ENCODE measurements at places on chromosomes 13 and 19.

DNA sequence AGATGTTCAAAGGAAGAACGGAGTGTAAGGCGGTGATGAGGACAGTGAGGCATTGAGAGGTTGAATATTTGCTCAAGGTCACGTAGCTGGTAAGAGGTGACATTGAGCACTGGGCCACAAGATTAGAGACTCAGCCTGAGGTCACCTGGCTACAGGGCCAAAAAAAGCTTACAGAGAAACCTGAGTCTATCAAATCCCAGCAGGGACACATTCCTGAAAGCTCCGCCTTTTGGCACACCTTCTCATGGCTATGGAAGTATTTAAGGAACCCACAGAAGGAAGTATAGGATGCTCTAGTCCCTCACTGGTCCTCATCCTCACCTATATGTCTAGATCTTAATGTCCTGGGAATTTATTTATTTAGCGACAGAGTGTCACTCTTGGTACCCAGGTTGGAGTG is 17.4 kb downstream of the ZNF586 start:
- no peak for DNase-seq

GRCh38 chr13:48401480-48401879 is 11.4 kb downstream of the LPAR6 start:
- no peak for DNase-seq

GRCh38 chr13:101996954-101997353 is 404.9 kb downstream of the FGF14 start:
- DNase-seq: no peak

DNA sequence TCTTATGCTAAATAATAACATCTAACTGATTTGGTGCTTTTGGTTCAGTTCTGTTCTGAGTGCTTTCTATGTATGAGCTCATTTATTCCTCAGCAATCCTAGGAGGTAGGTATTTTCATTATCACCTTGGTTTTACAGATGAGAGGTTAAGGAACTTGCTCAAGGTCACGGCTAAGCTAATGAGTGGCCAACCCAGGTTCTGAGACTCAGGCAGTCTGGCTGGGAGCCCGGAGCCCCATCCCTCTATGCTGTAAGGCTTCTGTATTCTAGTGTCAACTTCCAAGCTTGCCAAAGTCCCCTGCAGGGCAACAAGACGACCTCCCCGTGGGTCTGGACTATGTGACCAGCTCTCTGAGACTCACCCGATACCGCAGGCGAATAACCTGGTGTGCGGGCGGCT is 60.5 kb downstream of the PARP4 start:
- no peak for DNase-seq

- no peak for DNase-seq
Measured at GRCh38 chr19:2294687-2295335, 12.8 kb upstream of the PEAK3 start.

GRCh38 chr13:57932061-57932460 is 300.5 kb downstream of the PCDH17 start:
- DNase-seq: no peak

- no peak for DNase-seq
Measured at GRCh38 chr13:33744589-33745369, 73.2 kb upstream of the RFC3 start.

DNA sequence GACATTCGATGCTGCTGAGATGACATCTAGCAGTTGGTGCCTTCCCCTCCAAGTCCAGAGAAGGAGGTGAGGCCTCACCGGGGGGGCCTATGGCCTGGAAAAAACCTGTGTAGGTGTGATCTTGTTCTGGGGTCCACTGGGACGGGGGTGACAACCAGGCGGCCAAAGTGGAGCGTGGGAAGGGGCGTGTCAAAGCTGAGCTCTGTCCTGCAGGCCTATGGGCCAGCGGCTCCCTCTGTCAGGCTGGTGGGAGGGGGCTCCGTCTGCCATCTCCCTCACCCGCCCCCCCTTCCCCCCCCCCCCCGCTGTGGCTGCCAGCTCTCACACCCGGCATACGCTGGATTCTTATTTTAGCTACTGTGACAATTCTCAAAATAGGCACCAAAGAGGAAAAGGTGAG is 56.7 kb upstream of the UQCRFS1 start:
- DNase-seq: no peak

DNA sequence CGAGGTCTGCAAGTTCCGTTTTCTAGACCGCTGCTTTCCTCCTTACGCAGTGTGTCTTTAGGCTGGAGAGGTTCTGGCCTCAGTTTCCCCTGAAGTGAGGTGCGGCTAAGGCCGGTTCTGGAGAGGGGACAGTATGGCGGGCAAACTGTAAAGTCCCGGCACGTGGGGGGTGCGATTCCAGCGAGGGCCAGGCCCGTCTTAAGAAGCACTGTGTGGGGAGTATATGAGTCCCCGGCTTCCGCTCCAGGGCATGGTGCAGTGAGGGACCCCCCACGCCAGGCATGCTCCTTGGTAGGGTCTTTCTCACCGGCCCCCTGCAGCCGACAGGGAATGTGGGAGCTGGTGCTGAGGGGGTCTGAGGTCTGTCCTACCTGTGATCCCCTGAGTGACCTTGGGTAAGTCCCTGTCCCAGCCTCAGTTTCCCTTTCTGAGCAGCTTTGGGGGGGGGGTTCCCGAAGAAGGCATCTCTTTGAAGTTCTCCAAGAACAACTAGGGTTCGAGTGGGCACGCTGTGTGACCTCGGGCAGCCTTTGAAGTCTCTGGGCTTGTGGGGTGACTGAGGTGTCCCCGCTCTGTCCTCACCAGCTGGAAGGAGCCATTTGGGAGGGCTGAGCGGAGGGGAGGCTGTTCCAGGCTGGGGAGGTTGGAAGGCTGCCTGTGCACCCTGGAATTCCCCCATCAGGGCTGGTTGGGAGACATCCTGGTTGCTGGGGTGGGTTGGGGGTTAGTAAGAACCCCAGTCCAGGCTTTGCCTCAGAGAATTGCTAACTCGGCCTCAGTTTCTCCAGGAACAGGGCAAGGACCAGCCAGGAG is 1.5 kb downstream of the NFIC start:
- no peak for DNase-seq

DNA sequence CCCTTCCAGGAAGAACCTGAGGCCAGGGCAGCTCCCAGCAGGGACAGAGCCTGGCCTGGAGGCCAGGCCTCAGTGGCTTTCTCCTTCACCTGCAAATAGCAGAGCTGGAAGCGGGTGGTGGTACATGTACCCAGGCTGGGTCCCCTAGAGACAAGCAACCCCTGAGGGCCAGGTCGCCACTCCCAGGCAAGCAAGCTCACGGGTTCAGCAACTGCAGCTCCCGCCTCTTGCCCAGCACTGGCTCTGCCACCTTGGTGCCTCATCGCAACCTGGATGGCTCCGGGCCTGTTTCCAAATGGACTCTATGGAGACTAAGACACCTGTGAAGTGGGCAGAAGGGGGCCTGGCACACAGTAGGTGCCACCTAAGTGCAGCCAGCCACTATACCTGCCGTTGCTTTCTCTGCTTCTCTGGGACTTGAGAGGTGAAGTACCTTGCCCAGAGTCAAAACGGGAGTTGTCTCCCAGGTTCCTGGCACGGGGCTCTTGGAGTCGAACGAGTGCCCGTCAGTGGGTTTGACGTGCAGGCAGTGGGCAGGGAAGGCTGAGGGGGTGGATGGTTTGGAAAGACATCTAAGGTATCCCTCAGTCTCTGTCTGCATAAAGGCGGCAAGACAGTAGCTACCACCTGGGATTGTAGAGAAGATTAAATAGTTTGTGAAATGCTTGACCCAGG is 2.4 kb upstream of the PLPP2 start:
- no peak for DNase-seq

- no peak for DNase-seq
Measured at GRCh38 chr19:46992699-46993535, 26.7 kb upstream of the NPAS1 start.

GRCh38 chr13:97352815-97353214 is 81.2 kb upstream of the RAP2A start:
- DNase-seq: no peak

GRCh38 chr13:27053902-27054595 is 117.6 kb downstream of the USP12 start:
- DNase-seq: no peak

DNA sequence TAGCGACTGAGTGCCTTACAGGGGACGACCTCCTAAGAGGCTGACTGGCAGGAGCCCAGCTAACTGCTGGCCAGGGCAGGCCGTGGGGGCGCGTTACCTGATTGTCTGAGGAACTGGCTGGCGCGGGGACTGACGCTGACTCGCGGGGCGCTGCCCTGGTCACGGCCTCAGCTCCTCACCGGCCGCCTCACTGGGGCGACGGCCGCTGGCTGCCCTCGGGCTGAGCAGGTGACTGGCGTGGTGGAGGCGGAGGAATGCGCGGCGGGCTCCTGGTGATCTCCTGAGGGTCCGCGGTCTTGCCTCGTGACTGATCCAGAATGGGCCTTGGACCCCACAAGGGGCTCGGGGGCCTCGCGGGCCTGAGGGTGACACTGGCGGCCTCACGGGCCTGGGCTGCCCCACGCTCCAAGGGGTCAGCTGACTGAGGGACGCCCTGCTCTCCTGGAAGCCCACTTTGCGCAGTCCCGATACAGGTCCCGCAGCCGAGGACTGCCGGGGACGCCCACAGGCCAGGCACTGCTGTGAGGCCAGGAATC is 39.3 kb downstream of the SIGLEC7 start:
- DNase-seq: no peak

GRCh38 chr19:16536130-16536529 is 6.1 kb downstream of the CHERP start:
- no peak for DNase-seq

GRCh38 chr13:58324161-58324560 is 692.6 kb downstream of the PCDH17 start:
- no peak for DNase-seq

DNA sequence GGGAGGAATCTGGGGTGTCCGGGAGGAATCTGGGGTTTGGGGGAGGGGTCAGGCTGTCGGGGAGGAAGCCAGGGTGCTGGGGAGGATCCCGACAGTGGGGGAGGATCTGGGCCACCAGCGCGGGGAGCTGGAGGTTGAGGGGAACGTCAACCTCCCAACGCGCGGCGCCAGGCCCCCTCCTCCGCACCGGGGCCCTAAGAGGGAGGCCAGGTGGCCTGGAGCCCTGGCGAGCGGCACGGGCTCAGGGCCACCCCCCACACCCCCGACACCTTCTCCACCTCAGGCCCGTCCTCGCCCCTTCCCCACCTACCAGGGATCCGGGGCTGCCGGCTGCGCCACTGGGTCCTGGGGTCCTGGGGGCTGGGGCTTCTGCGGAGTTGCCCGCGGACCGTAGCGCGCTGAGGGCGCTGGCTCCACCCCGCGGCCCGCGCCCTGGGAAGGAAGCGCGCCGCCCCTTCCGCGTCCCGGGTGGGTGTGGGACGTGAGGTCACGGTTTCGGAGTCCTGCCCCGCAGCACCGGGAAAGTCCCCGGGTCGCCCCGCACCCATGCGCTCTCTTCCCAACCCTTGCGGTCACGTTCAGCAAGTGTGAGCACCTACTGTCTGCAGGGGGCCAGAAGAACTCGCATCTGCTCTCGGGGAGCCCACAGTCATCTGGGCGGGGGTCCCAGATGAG is at the start of gene TICAM1:
TSS of gene TICAM1 (minus strand) at position 409 of the 675 bp plus-strand sequence. CDS start 13,335 bp downstream, outside the sequence.
- peak; percentile 91 for DNase-seq

GRCh38 chr13:76936763-76937162 is 11.5 kb upstream of the ACOD1 start:
- no peak for DNase-seq

DNA sequence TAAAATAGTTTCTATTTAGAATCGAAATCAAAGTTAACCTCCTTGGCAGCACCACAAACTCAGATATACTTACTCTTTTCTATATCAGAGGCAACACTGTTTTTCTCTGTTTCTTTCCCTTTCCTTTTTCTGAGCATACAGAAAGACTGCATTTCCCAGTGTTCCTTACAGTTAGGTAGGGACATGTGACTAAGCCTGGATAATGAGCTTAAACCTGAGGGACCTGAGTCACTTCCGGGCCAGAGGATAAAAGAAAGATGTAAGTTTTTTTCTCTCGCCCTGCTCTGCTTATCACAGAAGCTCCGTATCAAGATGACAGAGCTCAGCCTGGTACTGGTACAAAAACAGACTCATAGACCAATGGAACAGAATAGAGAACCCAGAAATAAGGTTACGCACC is 531.9 kb downstream of the KLF12 start:
- peak; percentile 22 for DNase-seq

- DNase-seq: no peak
Measured at GRCh38 chr13:33797622-33798021, 20.3 kb upstream of the RFC3 start.

- DNase-seq: no peak
Measured at GRCh38 chr13:50844084-50844875, 788 bp upstream of the DLEU7 start.

DNA sequence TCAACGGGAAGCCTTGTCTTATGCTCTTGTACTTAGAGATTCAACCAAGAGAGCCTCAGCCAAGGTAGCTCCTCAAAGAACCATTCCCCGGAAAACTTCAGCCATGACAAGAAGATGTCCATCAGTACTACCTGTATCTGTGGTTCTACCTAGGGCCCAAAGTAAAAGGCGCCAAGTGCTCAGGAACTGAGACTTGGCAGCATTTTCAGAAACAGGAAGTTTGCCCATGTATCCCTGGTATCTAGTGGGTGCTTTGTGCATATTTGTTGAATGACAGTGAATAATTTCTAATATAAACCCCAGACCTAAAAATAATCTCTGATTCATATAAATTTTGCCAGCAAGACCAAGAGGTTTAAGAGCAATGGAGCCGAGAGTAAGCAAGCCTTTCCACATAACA is 7.2 kb downstream of the FAM216B start:
- no peak for DNase-seq

Data from CD4-positive, alpha-beta T cell treated with Interferon alpha-2 for 1 hour (primary cell).